Activated CD8-positive, alpha-beta T cell treated with anti-CD3 and anti-CD28 coated beads for 36 hours (primary cell): ENCODE measurements at places on chromosomes 5 and 9.

GRCh38 chr9:108386032-108386431, 469.8 kb downstream of the ACTL7B start:
- DNase-seq, result no peak

DNA sequence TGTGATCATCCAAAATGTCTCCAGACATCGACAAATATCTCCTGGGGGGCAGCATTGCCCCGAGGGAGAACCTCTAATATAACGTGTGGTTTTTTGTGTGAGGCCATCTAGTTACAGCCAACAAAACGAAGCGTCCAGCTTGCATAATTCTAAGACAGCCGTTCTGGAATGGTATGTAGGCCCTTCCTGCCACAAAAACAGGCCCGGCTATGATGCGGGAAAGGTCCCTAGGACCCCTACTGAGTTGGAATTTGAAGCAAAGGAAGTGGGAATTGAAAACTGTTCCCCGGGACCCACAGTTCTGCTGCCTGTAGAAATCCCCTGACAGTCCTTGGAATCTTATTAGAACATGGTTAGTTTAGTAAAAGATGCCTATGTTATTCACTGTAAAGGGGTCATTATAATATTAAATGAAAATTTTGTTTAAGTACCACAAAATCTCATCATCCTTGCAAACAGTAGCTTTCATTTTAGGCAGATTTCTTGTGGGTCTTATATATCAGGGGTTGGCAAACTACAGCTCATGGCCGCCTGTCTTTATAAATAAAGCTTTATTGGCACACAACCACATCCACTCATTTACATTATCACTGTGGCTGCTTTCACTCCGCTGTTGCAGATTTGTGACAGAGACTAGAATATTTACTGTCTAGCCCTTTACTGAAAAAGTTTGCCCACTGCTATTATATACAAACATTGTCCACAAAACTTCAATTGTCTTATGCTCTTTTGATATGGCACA, 70.7 kb downstream of the MSX2 start:
- no peak for DNase-seq

GRCh38 chr5:56849671-56850070, 34.3 kb downstream of the MAP3K1 start:
- no peak for DNase-seq

DNA sequence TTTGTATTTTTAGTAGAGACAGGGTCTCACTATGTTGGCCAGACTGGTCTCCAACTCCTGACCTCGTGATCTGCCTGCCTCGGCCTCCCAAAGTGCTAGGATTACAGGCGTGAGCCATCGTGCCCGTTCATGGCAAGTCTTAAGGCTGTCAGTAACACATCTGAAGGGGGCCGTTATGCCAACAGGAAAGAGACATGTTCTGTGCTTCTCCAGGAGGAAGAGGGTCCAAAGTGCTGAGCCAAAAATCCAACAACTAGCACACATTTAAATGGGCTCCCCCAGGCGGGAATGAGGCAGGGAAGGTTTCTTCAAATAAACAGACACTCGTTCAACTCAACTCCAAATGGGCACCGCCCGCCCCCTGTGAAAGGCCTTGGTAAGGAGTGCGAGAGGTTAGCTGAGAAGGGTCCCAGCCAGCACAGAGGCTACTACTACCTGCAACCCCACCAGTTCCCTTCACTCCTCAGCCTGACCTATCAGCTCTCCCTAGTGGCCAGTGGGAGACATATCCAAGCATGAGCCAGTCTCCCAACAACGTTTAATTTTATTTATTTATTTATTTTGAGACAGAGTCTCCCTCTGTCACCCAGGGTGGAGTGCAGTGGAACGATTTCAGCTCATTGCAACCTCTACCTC, 84.1 kb upstream of the DMRT1 start:
- peak; percentile 29 for DNase-seq

DNA sequence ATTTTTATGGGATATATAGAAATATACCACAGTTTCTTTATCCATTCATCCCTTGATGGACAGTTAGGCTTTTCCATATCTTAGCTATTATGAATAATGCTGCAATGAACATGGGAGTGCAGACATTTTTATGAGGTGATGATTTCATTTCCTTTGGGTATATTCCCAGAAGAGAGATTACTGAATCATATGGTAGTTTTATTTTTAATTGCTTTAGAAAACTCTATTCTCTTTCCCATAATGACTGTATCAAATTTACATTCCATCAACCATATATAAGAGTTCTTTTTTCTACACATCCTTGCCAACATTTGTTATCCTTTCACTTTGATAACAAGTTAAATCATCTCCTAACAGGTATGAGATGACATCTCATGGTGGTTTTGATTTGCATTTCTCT, 821.6 kb downstream of the TLE1 start:
- no peak for DNase-seq

- DNase-seq, result no peak
Observed at GRCh38 chr5:111742177-111742994, 14.6 kb downstream of the NREP start.

DNA sequence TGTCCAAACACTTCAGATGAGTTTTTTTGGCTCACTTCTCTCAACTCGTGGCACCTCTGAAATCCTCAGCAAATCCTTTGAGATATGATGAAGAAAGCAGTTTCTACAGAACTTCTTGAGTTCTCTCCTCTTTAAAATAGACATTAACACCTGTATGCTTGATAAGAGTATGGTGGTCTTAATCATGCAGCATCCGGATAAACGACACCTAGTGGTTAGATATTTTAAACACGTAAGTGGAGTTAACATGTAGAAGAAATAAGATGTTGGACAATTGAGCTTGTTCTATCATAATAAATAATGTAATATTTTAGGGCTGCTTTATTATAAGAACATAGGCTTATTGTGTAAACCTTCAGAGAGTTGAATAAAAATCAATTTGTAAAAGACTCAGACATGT, 324.8 kb downstream of the CYLC2 start:
- no peak for DNase-seq

GRCh38 chr5:75611311-75612225, at the start of gene ANKDD1B:
Gene ANKDD1B, plus strand, starts transcription at chr5:75611453. Its CDS starts 182 bp downstream, at chr5:75611635.
- DNase-seq, result peak; percentile 13

DNA sequence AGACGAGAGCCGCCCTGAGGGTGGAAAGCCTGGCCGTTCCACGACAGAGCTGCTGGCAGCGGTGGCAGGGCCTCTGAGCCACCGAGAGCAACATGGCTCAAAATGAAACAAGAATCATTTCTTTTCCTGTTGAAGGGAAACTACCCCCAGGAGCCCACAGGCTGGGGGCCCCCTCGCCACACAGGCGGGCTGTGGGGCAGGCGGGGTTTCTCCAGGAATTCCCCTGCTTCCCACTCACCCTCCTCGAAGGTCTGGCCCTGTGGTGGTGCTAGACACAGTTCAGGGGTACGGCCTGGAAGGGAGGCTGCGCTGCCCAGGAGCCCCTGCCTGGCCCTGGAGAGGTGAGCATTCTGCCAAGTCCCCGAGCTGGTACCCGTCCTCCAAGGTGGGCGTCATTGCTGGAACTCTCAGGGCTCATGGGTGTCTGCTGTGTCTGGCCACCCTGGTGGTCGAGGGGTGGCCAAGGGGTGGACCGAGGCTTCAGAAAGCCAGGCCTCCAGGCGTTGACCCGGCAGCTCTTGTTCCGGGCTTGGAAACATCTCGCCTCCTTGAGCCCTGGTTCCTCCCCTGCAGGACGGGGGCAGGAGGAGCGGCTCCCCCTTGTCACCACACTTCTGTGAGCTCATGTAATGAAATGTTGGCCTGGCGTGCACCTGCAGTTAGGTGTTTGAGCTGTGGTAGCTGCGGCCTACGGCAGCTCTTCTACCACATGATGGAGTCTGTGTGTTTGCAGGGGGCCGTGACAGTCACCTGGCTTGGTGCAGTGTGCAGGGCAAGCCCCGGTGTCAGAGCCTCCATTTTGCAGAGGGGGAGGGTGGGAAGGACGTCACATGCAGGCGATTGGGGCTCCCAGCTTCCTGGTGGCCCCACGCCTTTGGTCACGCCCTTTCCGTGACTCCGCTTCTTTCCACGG, 65.3 kb downstream of the RXRA start:
- peak; percentile 92 for DNase-seq

DNA sequence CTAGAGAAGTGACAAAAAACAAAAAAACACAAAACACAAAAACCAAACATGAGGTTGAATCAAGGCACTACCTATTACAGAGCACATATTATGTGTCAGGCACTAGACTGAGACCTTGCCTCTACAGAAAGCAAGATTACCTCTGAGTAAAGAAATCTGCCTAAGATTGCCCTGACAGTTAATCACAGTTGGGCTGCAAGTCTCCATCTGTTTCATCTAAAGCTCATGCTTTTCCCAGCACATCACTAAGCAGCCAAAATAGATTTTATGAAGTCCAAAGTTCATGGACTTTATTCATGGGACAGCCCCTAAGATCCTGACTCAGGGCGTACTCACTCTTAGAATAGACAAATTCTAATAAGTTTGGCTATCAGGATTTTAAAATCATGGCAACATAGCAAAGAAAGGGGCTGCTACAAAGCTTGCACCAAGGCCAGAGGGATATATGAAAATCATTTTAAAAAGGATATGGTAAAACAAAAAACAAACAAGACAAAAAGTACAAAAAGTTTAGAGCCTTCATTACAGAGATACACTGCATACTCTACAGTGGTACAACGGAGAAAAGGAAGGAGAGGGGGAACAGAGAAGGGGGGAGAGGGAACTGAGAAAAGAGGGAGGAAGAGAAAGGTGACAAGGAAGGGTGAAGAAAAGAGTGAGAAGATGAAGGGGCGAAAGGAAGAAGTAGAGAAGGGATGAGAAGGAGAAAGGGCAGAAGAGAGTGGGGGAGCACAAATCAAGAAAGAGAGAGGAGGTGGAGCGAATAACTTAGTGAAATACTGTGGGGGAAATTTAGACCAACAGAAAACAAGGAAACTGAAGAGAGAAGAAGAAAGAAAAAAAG, 58.2 kb downstream of the RICTOR start:
- DNase-seq, result no peak

DNA sequence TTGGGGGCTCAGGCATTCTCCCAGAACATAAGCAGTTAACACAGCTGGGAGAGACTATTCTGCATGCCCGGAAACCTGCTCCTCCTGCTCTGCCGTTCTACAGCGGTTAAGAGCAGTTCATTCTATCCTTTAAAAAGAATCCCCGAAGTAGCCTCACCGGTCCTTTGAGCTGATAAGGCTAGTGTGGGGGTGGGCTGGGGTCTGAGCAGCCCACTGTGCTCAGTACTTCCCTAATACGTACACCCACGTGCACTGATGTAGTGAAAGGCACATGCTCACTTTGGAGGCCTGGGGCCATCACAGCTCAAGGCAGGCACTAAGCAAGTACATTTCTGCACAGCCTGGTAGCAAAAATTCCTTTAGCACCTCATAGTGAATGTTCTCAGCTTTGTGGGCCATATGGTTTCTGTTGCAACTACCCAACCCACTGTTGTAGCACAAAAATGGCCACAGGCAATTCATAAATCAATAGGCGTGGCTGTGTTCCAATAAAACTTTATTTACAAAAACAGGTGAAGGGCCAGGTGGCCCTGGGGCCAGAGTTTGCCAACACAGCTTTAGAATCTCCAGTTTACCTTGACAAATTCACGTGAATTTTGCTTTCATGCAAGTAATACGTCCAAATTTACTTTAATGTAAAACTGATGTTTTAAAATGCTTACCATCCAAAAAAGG, 136.4 kb downstream of the ZNF354C start:
- no peak for DNase-seq

DNA sequence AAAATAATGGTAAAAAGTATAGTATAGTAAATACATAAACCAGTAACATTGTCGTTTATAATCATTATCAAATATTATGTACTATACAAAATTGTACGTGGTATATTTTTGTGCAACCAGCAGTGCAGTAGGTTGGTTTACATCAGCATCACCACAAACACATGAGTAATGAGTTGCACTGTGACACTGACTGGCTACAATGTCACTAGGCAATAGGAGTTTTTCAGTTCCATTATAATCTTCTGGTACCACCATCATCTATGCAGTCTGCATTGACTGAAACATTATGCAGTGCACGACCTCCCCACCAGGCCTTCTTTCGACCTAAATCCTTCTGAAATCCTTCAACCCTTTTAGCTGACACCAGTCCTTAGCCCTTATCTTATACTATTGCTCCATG, 105.8 kb downstream of the SREK1 start:
- DNase-seq, result no peak

GRCh38 chr9:105389796-105390195, 58.0 kb upstream of the FSD1L start:
- no peak for DNase-seq

GRCh38 chr9:122366074-122366660, 4.7 kb upstream of the PTGS1 start:
- DNase-seq, result no peak

DNA sequence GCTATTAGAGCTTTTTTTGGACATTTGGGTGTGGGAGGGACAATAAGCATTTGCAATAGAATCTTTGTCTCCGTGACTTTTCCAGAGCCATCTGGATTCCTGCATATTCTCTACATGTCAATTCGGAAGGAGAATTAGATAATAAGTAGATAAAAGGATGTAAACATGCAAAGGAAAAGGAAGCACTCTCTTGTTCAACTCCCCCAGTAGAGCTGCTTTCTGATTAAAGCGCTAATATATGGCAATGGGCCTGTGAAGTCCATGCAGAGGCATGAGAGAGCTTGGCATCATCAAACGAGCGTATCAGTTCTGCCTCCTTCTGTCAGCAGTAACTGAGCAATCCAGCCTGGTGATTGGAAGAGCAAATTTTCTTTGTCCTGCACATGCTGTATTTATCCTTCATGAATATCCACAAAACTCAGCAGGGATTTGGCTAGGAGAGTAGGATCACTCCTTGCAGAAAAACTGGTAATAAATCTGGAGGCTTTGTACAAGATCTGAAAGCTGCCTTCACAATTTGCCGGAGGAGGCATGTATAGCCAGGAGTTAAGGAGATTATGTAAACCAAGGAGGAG, 1752.9 kb downstream of the MAT2B start:
- DNase-seq, result no peak

DNA sequence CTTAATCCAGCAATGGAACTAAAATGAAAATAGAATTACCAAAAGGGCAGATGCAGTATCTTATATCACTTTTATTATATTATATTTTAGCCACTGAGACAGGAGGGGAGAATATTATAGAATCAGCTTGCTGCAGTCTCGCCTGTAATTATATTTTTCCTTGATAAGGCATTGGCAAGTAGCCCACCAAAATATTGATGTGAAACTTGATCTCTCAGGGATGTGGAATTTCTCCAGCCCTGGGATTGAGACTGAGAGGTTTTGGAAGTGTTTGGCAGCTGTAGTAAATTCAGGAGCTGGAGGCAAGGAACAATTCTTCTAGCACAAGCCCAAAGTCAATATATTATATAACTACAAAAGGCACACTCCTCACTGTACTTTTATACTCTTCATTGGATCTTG, 142.1 kb upstream of the ADAMTSL1 start:
- no peak for DNase-seq

GRCh38 chr5:39713250-39713916, 288.6 kb upstream of the DAB2 start:
- DNase-seq, result no peak
